A549 treated with AZD2906 at 1 μM for 4 hours (cell line): ENCODE measurements at places on chromosomes 5 and 9. TPM values are rescaled to one million over a fixed set of nuclear protein-coding genes. Genes with fewer than 3 reads are reported as not detected.

Gene BNC2
- 4.6 to 6.9 TPM (median 6.4 TPM) in 5 replicates for total RNA-seq

Gene DMGDH
- total RNA-seq, result 0.29 TPM in 1 of 5 replicates, not detected in the others

Gene C9orf78
- 43.6 to 55.5 TPM (median 47.6 TPM) in 5 replicates for total RNA-seq

Gene LCN10
- 0.03 to 0.14 TPM in 2 of 5 replicates, not detected in the others for total RNA-seq

Gene HTR4
- not detected in 5 replicates for total RNA-seq

Gene SMC2
- 16.6 to 28.0 TPM (median 20.5 TPM) in 5 replicates for total RNA-seq

Gene PDE8B
- 1.7 to 2.3 TPM (median 2.0 TPM) in 5 replicates for total RNA-seq

Gene OLFML2A
- total RNA-seq, result 24.5 to 37.8 TPM (median 31.4 TPM) in 5 replicates

Gene SPATA31D1
- total RNA-seq, result not detected in 5 replicates

Gene GABRA6
- total RNA-seq, result not detected in 5 replicates

Gene PCDHB4
- 0.03 to 0.12 TPM (median 0.06 TPM) in 5 replicates for total RNA-seq

Gene MLLT3
- total RNA-seq, result 14.6 to 17.4 TPM (median 16.7 TPM) in 5 replicates

Gene TNFSF8
- not detected in 5 replicates for total RNA-seq

Gene DNAI1
- 0.10 to 0.51 TPM (median 0.18 TPM) in 5 replicates for total RNA-seq

Gene PCDHGA12
- total RNA-seq, result 0.01 TPM in 1 of 5 replicates, not detected in the others

Gene ANKRD18B
- total RNA-seq, result 3.7 to 5.8 TPM (median 4.8 TPM) in 5 replicates

Gene SLC6A3
- total RNA-seq, result 1.00 to 2.2 TPM (median 1.3 TPM) in 5 replicates

Gene POLE3
- total RNA-seq, result 96.3 to 116 TPM (median 103 TPM) in 5 replicates

Gene PLAC8L1
- 0.14 to 0.30 TPM in 2 of 5 replicates, not detected in the others for total RNA-seq

Gene FOXD4L6
- 0.06 to 0.09 TPM in 2 of 5 replicates, not detected in the others for total RNA-seq

Gene IFNA6
- total RNA-seq, result not detected in 5 replicates

Gene TNPO1
- 103 to 156 TPM (median 107 TPM) in 5 replicates for total RNA-seq

Gene ENTREP1
- 0.74 to 0.80 TPM (median 0.78 TPM) in 5 replicates for total RNA-seq

Gene SHISAL2B
- 0.15 TPM in 1 of 5 replicates, not detected in the others for total RNA-seq

Gene IFNA13
- total RNA-seq, result not detected in 5 replicates

Gene PCDHGA5
- 0.13 to 0.17 TPM (median 0.16 TPM) in 5 replicates for total RNA-seq

Gene PCDHB16
- total RNA-seq, result 0.02 to 0.13 TPM (median 0.06 TPM) in 5 replicates

Gene CDHR2
- total RNA-seq, result 0.06 to 0.29 TPM (median 0.15 TPM) in 5 replicates

Gene TJP2
- 4.0 to 5.2 TPM (median 4.4 TPM) in 5 replicates for total RNA-seq

Gene TAF11L10
- not detected in 5 replicates for total RNA-seq

Gene RORB
- total RNA-seq, result 0.01 TPM in 1 of 5 replicates, not detected in the others

Gene ACTBL2
- total RNA-seq, result 0.06 to 0.07 TPM in 2 of 5 replicates, not detected in the others

Gene COL23A1
- total RNA-seq, result 0.03 TPM in 1 of 5 replicates, not detected in the others

Gene STOML2
- 220 to 269 TPM (median 247 TPM) in 5 replicates for total RNA-seq

Gene PRRT1B
- 0.26 to 0.44 TPM (median 0.30 TPM) in 5 replicates for total RNA-seq

Gene LRRC70
- total RNA-seq, result 0.11 to 0.31 TPM (median 0.13 TPM) in 5 replicates

Gene SH3GL2
- total RNA-seq, result 0.06 to 0.41 TPM (median 0.07 TPM) in 5 replicates

Gene EPB41L4B
- total RNA-seq, result 26.1 to 29.4 TPM (median 26.8 TPM) in 5 replicates

Gene SIGMAR1
- 155 to 203 TPM (median 193 TPM) in 5 replicates for total RNA-seq

Gene SOX30
- total RNA-seq, result 0.03 TPM in 1 of 5 replicates, not detected in the others

Gene KIF2A
- total RNA-seq, result 26.8 to 47.0 TPM (median 33.5 TPM) in 5 replicates

Gene CER1
- not detected in 5 replicates for total RNA-seq

Gene SLC4A9
- total RNA-seq, result 0.02 to 0.03 TPM in 2 of 5 replicates, not detected in the others

Gene NRARP
- 2.1 to 4.1 TPM (median 3.6 TPM) in 5 replicates for total RNA-seq

Gene LCP2
- not detected in 5 replicates for total RNA-seq

Gene TMEM252
- not detected in 5 replicates for total RNA-seq

Gene PCDHA1
- total RNA-seq, result 0.14 to 0.26 TPM (median 0.22 TPM) in 5 replicates

Gene PRRX2
- 5.3 to 12.3 TPM (median 10.4 TPM) in 5 replicates for total RNA-seq
